Stimulated activated CD4-positive, alpha-beta T cell treated with anti-CD3 and anti-CD28 coated beads, Interleukin-1b, Interleukin-23, amount 100 ng/mL, for 4 hours (primary cell): ENCODE measurements at places on chromosomes 6 and 20.

GRCh38 chr6:169230946-169231789, 22.5 kb downstream of the THBS2 start:
- DNase-seq, result no peak

- no peak for DNase-seq
Observed at GRCh38 chr20:21574443-21574842, 60.6 kb upstream of the NKX2-2 start.

- DNase-seq, result peak; percentile 29
Observed at GRCh38 chr6:18155864-18156421, 721 bp downstream of the KDM1B start.

DNA sequence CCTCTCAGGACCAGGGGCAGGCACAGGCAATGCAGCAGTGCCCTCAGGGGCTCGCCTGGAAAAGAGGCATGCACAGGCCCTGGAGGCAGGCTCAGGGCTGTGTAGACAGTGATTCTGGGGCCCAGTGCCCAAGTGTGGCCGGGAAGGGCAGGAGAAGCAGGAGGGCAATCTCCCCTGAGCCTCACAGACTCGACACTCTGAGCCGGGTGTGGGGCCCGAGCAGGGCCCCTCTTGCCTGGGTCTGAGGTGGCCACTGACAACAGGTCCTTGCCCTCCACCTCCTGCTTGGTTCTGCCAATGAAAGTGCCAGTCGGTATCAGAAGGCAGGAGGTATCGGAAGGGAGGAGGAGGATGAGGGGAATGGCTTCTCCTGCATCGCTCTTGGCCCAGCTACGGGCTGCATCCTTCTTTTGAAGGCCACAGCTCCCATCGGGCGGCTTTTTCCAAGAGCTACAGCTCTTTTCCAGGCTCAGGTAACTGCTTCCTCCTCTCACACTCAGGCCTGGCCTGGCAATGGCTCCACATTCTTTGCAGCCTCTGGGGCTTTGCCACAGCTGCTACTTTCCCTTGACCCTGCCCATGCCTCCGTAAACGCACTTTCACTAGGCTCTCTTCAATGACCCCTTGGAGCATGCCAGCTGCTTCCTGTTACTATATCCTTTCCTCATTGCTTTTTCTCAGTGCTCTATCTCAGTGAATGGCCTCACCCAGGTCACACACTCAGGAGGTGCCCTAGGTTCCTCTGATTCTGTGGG, 24.5 kb downstream of the GABRR2 start:
- no peak for DNase-seq

DNA sequence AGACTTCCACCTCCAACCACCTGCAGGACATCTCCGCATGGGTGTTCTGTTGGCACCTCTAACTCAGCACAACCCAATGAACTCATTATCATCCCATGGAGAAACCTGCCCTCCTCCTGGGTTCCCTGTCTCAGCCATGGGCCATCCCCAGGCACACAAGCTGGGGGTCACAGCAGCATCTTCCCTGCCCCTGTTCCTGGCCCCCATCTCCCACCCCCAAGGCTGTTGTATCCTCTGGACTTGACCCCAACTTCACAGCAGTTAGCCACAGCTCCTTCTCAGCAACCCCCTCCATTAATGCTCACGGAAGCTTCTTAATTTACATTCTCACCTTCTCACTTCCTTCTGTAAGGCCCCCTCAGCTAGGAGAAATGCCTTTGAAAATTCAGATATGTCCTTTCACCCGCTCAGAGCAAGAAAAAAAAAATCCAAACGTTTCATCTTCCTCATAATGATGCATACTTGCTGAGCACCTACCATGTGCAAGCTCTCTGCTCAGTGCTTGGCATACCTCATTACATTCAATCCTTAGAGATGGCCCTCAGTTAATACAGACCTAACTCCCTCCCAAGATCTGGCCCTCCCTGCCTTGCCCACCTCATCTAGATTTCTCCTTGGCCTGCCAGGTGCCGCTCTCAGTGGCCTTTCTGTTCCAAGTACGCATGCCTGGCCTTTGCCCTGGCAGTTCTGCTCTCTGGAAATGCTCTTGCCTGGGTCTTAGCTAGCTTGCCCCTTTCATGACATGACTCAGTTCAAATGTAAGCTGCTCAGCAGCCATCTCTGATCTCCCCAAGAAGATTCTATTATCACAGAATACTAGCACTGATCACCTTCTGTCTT, 2.5 kb upstream of the NELFCD start:
- no peak for DNase-seq

DNA sequence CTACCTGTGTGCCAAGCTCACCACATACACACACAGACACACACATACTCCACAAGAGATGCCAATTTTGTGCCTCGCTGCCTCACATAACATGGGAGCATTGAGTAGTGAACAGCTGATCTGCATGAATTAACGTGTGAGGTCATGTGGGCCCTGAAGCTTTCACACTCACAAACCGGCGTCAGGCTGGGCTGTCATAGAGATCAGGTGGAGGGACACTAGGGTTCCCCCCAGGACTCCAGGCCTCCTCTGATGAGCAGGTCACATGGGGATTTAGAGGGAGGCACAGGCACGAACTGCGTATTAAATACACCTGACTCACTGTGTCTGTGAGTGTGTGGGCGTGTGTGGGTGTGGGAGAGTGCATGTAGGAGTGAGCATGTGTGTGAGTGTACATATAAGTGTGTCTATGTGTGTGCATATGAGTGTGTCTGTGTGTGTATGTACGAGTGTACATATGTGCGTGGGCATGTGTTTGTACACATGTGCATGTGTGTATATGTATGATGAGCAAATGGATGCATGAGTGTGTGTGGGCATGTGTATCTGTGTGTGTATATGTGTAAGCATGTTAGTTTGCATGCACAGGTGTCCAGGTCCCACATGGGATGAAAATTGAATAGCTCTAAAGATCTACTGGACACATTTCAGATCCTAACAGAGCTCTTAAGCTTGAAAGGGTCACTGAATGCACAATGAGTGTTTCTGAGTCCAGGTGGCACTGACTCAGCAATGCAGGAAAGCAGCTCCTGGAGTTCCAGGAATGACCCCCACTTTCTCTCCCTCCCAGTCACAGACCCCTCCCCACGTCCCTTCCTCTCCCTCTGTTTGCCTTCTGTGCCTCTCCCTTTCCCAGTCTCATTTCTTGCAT, 336.6 kb downstream of the PREX1 start:
- DNase-seq, result no peak

DNA sequence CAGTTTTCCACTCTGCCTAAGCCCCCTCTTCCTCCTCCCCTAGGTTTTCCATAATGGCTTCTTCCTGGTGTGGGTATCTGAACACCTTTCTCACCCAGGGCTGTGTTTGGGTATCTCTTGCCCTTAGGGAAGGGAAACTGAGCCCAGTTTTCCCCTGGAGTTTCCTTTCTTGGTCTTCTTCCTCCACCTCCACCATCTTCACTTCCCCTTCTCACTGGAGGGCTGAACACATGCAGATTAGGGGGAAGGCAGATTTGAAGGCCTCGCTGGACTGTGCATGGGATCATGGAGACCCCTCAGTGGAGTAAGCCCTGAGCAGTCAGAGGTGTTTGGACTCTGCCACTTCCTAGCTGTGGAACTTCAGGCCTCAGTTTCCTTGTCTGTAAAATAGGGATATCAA, 27.8 kb downstream of the FOXP4 start:
- no peak for DNase-seq

DNA sequence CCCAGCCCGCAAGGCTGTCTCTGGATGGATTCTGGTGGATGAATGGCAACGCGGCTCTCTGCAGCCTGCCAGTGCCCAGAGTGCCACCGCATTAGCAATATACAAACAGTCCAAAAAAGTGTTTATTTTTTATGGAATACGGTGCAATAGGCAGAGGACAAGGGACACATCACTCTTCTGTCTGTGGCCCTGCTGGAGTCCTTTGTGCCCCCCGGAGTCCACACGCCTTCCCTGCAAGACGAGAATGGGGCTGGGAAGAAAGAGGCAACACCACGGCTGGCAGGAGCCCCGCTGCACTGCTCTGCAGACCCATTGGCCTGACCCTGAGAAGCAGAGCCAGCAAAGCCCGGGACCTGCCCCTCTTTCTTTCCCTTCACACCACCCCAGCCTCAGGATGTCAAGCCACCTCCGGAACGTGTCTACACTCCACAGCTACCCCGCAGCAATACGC, 196.3 kb downstream of the SYNDIG1 start:
- DNase-seq, result no peak

DNA sequence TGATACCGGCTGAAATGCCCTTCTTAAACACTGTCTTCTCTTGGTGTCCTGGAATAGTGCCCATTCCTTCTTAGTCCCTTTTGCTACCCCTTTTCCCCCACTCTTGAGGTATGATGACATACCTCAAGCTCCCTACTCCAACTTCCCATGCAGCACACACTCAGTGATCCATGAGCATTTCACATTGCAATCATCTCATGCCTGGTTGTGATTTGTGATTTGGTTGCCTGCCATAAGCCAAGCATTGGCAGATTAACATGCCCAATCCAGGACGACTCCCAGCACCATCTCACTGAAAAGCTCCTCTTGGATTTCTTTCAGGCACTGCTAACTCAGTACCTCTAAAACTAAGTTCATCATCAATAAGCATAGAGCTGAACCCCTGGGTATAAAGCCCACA, 14.7 kb upstream of the PTPRA start:
- no peak for DNase-seq

- no peak for DNase-seq
Observed at GRCh38 chr6:116631379-116631990, 15.2 kb downstream of the RSPH4A start.

DNA sequence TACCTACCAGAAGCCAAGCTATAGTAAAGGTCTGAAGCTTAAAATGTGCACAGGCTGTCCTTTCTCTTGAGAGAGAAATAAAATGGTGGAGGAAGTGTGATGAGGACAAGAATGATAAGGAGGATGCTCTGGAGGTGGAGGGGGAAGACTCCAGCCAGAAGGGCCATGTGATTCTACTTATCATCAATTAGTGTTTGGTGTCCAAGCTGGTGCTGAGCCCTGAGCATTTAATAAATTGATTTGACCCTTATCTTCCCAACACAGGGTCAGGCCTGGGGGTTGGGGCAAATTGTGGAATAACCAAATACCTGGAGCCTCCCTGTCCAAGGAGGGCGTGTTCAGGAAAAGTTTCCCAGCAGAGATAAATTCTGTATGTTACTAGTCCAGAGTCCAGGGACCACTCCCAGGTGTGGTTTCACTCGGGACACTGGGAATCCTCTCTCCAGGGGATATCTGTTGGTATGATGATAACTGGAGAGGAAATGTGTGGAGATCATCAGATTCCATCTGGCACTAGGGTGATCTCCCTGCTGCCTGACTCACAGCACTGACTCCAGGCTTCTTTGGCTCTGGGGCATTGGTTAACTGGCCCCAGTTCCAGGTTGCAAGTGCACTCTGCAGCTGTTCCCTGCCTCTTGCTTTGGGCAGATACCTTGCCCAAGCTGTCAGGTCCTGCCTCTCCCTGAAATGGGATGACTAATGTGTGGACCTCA, 3.8 kb upstream of the MYBL2 start:
- no peak for DNase-seq

- DNase-seq, result peak; percentile 13
Observed at GRCh38 chr20:24991897-24992486, 559 bp downstream of the APMAP start.

GRCh38 chr20:62044631-62045030, 21.1 kb downstream of the TAF4 start:
- DNase-seq, result no peak

DNA sequence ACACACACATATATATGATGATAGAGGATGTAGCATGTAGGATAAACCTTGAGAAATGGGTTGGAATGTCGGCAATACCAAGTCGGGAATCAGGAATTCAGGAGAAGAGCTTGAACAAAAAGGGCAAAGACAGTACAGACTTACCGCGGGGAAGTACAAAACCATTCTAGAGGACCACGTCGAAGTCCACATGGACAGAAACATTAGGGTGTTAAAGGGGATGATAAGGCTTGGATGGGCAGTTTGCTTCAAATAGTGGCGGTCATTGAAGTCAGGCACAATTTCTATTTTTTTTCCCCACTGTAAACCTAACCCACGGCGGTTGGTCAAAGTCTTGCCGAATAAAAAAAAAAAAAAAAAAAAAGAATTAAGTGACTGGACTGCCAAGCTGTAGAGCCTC, 766 bp upstream of the NUS1 start:
- DNase-seq, result no peak
